ENCODE measurements at places on chromosomes 16 and 17. TPM values are rescaled to one million over a fixed set of nuclear protein-coding genes. Genes with fewer than 3 reads are reported as not detected.
A peak's percentile ranks its signal among the peaks of the same experiment; 100 is the strongest.

DNA sequence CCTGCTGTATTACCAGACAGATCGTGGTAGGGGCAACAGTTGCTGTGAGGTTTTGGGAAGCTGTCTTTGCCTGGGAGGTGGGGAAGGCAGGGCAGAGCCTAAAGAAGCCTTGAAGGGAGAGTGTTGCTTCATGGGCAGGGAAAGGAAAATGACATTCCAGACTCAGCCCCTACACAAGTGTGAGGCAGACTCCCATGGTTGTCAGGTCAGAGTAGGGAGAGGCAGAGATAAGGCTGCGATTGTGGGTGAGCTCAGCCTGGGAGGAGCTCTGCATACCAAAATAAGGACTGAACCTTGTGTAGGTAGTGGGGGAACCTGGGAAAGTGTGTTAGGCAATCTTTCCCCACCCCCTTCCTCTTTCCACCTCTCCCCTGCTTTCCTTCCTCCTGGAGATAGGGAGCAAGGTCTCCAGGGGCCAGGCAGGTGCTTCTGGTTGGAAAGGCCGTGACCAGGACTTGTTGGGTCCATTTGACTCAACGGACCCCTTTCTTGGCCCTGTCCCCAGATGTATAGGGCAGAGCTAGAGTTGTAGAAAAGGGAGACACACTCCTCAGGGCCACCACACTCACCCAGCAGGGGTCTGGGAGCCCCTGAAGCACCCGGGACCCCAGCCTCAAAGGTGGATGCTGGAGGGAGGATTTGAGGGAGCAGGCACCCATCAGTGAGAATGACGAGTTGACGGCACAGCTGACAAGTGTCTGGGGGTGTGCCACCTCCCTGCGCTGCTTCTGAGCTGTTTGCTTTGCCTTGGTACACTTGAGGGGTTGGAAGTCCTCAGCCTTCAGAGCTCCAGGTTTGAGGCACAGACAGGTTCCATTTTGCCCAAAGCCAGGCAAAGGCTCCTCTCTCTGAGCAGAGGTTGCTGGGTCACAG is 18.5 kb upstream of the TOB1 start:
- H3K27ac ChIP-seq = no peak overlapping the region
- H3K36me3 ChIP-seq = no peaks in the 10 kb centered on the region
- no peak overlapping the region for H3K4me3 ChIP-seq

- H3K4me1 ChIP-seq = peaks cover 4% of the 10 kb centered on the region
- no peak overlapping the region for H3K4me3 ChIP-seq
- DNase-seq = no peak
- H3K27me3 ChIP-seq = no peaks in the 10 kb centered on the region
- H3K36me3 ChIP-seq = peaks cover 11% of the 10 kb centered on the region
Measured at GRCh38 chr17:61809816-61810392, 53.4 kb downstream of the BRIP1 start.

DNA sequence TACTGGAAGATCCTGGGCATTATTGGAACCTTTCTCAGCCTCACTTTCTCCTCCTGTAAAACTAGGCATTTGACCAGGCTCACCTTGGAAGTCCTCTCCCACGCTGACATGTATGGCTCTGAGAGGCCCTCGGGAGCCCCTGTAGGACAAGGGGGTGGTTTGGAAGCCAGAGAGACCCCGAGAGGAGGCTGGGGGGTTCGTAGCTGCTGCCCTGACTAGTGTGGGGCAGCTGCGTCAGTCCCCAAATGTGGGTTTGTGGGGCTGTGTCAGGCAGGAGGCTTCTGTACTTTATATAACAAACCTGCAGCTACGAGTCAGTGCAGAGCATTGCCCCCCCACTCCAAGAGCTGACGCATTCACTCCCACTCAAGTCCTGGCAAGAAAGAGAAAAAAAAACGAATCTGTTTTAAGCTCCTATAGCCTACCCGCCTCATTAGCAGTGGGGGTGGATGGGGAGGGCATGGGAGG is 1.8 kb downstream of the CX3CL1 start:
- H3K27me3 ChIP-seq = peaks cover 5% of the 10 kb centered on the region
- peaks cover 19% of the 10 kb centered on the region for H3K4me1 ChIP-seq
- no peak overlapping the region for H3K4me3 ChIP-seq
- no peak for DNase-seq
- no peaks in the 10 kb centered on the region for H3K36me3 ChIP-seq

GRCh38 chr17:27559506-27560481 is 71.2 kb upstream of the LGALS9 start:
- no peak for DNase-seq
- peak overlapping the region; percentile 61 for H3K27ac ChIP-seq
- peaks cover 46% of the 10 kb centered on the region for H3K4me1 ChIP-seq
- H3K27me3 ChIP-seq = no peaks in the 10 kb centered on the region
- peaks cover 65% of the 10 kb centered on the region for H3K36me3 ChIP-seq

DNA sequence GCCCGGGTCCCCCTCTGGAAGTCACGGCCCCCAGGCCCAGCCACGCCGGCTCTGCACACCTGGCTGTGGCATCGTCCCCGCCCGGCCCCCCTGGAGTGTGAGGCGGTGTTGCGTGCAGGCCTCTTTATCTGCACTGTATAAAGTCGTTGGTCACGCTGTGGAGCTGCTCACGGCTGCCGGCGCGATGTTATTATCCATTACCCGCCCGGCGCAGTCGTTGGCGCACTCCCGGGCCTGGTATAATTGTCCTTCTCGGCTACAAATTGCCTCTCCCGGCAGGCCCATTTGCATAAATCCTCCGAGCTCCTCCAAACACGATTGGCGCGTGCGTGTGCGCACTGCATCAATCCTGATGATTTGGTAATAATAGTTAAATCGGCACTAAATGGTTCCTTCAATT is 57.8 kb downstream of the BAHCC1 start:
- H3K4me3 ChIP-seq = no peak overlapping the region
- H3K36me3 ChIP-seq = no peaks in the 10 kb centered on the region
- DNase-seq = no peak
- H3K4me1 ChIP-seq = peaks cover 5% of the 10 kb centered on the region
- H3K27ac ChIP-seq = no peak overlapping the region
- no peaks in the 10 kb centered on the region for H3K27me3 ChIP-seq

DNA sequence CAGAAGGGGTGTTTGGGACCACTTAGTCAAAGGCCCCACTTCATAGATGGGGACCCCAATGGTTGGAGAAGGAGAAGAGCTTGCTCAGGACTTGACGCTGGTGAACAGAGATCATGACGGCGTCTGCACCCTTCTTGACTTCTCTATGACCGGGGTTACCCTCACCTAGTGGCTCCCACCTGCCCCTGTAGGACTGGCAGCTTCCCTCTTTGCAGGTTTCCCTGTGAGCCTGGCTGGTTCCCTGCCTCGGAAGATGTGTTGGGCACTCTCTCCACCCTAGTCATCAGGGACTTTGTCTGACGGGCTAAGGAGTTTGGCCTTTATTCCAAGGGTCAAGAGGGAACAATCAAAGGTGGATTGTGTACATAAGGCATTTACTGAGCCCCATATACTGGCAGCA is 22.7 kb downstream of the TBX4 start:
- H3K4me3 ChIP-seq = no peak overlapping the region
- peaks cover 10% of the 10 kb centered on the region for H3K27me3 ChIP-seq
- no peaks in the 10 kb centered on the region for H3K36me3 ChIP-seq
- DNase-seq = no peak
- peaks cover 6% of the 10 kb centered on the region for H3K4me1 ChIP-seq

DNA sequence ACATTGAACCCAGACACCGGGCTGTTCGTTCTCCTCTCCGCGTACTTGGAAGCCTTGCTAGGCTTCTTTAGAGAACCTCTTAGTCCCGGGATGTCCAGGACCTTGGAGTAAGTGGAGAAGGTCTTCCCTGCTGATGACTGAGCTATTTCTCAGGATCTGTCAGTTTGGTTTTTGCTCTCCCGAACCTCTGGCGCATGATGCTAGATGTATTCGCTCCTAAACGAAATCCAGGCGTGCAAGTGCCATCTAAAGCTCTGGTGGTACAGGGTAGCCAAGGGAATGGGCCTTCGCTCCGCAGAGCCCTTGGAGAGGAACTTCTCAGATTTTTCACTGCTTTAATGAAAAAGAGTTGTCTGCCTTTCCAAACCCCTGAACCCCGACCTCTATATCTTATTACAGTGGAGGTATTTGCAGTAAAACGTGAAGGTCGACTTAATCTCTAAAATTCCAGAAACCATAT is 547 bp downstream of the VMP1 start:
- peaks cover 46% of the 10 kb centered on the region for H3K4me1 ChIP-seq
- peak overlapping the region; percentile 91 for H3K4me3 ChIP-seq
- DNase-seq = no peak

GRCh38 chr16:67528222-67528869 is at the start of gene RIPOR1:
TSS of gene RIPOR1 (plus strand) at chr16:67528829. CDS start at chr16:67538447, 9,618 bp downstream.
- peaks cover 2% of the 10 kb centered on the region for H3K36me3 ChIP-seq
- H3K4me1 ChIP-seq = peaks cover 11% of the 10 kb centered on the region
- peak within 1 kb of the TSS; percentile 77 for H3K4me3 ChIP-seq
- peak; percentile 85 for DNase-seq

DNA sequence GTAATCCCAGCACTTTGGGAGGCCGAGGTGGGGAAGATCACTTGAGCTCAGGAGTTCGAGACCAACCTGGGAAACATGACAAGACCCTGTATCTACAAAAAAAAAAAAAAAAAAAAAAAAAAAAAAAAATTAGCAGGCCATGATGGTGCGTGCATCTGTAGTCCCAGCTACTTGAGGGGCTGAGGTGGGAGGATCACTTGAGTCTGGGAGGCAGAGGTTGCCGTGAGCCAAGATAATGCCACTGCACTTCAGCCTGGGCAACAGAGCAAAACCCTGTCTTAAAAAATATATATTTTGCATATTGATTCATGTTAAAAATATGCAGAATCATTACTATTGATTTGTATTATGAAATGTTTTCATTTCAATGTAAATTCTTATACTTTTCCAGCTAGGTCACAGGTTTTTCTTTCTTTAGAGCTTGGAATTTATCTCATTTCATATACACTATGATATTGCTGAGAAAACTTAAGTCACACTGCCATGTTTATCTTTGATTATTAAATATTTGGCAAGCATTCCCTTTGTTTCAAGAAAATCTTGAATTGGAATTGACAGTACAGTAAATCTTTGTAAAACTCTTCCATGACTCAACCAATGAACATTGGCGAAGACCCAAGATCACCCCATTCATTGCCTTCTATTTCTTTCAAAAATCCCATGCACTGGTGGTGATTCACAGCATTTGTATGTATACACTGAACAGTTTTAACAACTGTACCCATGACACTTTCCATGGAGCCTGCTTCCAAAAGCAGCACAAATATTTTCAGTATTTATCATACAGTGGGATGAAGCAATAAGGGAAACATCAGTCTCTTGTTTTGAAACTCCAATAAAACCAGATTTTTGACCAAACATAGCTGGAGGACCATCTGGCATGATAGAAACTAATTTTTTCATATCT is 83.5 kb upstream of the TNRC6A start:
- H3K27ac ChIP-seq = no peak overlapping the region
- no peaks in the 10 kb centered on the region for H3K4me1 ChIP-seq
- no peak for DNase-seq
- H3K27me3 ChIP-seq = peaks cover 3% of the 10 kb centered on the region
- no peak overlapping the region for H3K4me3 ChIP-seq
- H3K36me3 ChIP-seq = no peaks in the 10 kb centered on the region

DNA sequence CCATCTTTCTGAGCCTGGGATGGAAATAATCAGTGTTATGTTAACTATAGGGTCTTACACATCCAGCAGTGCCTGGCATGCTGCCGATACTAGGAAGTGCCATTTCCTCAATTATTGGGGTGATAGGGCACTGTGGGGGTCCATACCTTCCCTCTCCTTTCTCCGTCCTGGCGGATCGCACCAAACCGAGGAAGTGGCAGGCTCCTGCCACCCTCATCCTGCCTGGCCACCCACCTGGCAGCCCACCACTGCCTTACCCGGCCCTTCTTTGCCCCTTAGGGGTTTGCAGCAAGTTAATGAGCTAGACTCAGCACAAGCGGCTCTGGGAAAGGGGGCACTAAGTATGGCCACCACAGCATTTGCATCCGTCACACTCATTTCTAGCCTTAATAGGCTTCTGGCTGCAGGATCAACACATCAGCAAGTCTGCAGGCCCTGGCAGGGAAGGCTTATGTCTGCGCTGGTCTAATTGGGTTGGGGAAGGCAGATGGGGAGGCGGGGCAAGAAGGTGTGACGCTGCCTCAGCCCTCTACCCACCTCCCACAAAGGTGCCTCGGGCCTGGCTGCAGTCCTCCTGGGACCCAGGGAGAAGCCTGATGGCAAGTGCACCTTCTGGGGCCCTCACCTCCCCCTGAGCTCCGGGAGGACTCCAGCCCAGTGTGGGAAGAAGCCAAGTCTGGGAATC is 28.6 kb downstream of the DCAKD start:
- H3K4me3 ChIP-seq = no peak overlapping the region
- H3K27me3 ChIP-seq = peaks cover 31% of the 10 kb centered on the region
- H3K27ac ChIP-seq = no peak overlapping the region
- DNase-seq = no peak
- H3K4me1 ChIP-seq = peaks cover 18% of the 10 kb centered on the region
- H3K36me3 ChIP-seq = peaks cover 7% of the 10 kb centered on the region

- H3K4me1 ChIP-seq = peaks cover 40% of the 10 kb centered on the region
- H3K27me3 ChIP-seq = no peaks in the 10 kb centered on the region
- no peak for DNase-seq
- no peak overlapping the region for H3K27ac ChIP-seq
- peaks cover 32% of the 10 kb centered on the region for H3K36me3 ChIP-seq
Measured at GRCh38 chr16:4850211-4850610, 2.9 kb downstream of the UBN1 start.

- peaks cover 5% of the 10 kb centered on the region for H3K27me3 ChIP-seq
- H3K4me1 ChIP-seq = peaks cover 11% of the 10 kb centered on the region
- no peak overlapping the region for H3K27ac ChIP-seq
- DNase-seq = no peak
Measured at GRCh38 chr16:48184681-48185080, 28.9 kb upstream of the ABCC12 start.

GRCh38 chr17:42389135-42389417 is 834 bp upstream of the STAT3 start:
- H3K27ac ChIP-seq = peak overlapping the region; percentile 100
- H3K36me3 ChIP-seq = peaks cover 23% of the 10 kb centered on the region
- no peak for DNase-seq
- no peaks in the 10 kb centered on the region for H3K27me3 ChIP-seq
- H3K4me3 ChIP-seq = peak overlapping the region; percentile 83
- H3K4me1 ChIP-seq = peaks cover 47% of the 10 kb centered on the region

DNA sequence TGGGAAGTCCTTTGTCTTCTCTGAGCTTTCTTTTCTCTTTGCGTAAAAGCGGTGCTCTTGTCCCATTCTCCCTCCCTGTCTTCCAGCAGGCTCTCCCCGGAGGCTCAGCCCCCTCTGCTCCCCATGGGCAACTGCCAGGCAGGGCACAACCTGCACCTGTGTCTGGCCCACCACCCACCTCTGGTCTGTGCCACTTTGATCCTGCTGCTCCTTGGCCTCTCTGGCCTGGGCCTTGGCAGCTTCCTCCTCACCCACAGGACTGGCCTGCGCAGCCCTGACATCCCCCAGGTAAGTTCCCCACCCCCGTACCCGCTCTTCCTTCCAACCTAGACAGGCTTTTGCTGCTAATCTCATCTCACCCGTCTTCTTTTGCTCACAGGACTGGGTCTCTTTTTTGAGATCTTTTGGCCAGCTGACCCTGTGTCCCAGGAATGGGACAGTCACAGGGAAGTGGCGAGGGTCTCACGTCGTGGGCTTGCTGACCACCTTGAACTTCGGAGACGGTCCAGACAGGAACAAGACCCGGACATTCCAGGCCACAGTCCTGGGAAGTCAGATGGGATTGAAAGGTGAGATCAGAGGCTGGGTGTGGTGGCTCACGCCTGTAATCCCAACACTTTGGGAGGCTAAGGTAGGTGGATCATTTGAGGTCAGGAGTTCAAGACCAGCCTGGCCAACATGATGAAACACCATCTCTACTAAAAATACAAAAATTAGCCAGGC is 1.3 kb downstream of the TMEM219 start:
- peak; percentile 64 for DNase-seq
- H3K4me3 ChIP-seq = peak overlapping the region; percentile 92
- H3K27me3 ChIP-seq = no peaks in the 10 kb centered on the region
- H3K36me3 ChIP-seq = peaks cover 10% of the 10 kb centered on the region
- H3K27ac ChIP-seq = peak overlapping the region; percentile 87

The FAHD1 gene
- 21.7 TPM for total RNA-seq

The MLKL gene
- total RNA-seq = 21.9 TPM

The SLC16A11 gene
- 0.40 TPM for total RNA-seq

The SULT1A2 gene
- total RNA-seq = 0.23 TPM

The FAM20A gene
- total RNA-seq = not detected

The CD19 gene
- total RNA-seq = not detected
